ENCODE measurements at places on chromosomes 16 and 17. TPM values are rescaled to one million over a fixed set of nuclear protein-coding genes. Genes with fewer than 3 reads are reported as not detected.

Gene CIITA
- not detected for total RNA-seq

Gene TP53TG3F
- not detected for total RNA-seq

Gene ACE
- total RNA-seq = 2.6 TPM

Gene KCNAB3
- 32.4 TPM for total RNA-seq

Data from A673 (cell line).